Aorta (tissue), 5 donors: ENCODE measurements at places on chromosomes 12 and 14. TPM values are rescaled to one million over a fixed set of nuclear protein-coding genes. Genes with fewer than 3 reads are reported as not detected.

DNA sequence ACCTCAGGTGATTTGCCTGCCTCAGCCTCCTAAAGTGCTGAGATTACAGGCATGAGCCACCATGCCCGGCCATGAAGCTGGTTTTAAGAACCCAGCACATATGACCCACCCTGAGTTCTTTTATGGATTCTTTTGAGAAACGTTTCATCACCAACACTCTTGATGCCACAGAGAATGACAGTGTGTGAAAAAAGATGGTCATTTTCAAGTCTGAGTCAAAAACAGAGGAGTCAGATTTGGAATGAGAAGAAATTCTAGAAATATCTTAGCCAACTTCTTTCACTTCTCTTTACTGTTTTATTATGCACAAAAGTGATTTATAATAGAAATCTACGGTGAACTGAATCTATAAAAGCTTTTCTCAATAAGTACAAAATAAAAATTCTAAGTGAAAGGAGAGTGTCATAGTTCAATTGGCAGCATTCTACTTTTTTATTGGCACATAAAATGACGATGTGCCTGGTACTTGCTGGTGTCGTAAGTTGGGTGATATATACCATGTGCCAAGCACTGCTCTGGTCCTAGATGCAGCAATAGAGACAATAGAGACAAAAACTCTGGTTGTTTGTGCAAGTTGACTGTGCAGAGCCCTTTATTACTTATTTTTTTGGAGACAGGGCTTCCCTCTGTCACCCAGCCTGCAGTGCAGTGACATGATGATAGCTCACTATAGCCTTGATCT lies 33.9 kb downstream of the CCDC177 start:
- no peaks in the 10 kb centered on the region for H3K36me3 ChIP-seq
- H3K4me1 ChIP-seq = no peaks in the 10 kb centered on the region
- no peak overlapping the region for H3K27ac ChIP-seq

GRCh38 chr14:58141893-58142292 lies 10.1 kb downstream of the ARMH4 start:
- H3K27ac ChIP-seq = no peak overlapping the region
- no peak for DNase-seq
- no peaks in the 10 kb centered on the region for H3K4me1 ChIP-seq
- H3K27me3 ChIP-seq = no peaks in the 10 kb centered on the region

GRCh38 chr14:51661504-51661903 lies 9.8 kb downstream of the FRMD6 start:
- DNase-seq = no peak
- H3K4me1 ChIP-seq = peaks cover 9% of the 10 kb centered on the region
- H3K27ac ChIP-seq = no peak overlapping the region
- no peaks in the 10 kb centered on the region for H3K36me3 ChIP-seq
- H3K4me3 ChIP-seq = no peak overlapping the region
- H3K27me3 ChIP-seq = no peaks in the 10 kb centered on the region

- no peak for DNase-seq
- no peaks in the 10 kb centered on the region for H3K36me3 ChIP-seq
- no peak overlapping the region for H3K4me3 ChIP-seq
- no peak overlapping the region for H3K27ac ChIP-seq
Observed at GRCh38 chr12:54612225-54612750, 22.4 kb downstream of the LACRT start.

DNA sequence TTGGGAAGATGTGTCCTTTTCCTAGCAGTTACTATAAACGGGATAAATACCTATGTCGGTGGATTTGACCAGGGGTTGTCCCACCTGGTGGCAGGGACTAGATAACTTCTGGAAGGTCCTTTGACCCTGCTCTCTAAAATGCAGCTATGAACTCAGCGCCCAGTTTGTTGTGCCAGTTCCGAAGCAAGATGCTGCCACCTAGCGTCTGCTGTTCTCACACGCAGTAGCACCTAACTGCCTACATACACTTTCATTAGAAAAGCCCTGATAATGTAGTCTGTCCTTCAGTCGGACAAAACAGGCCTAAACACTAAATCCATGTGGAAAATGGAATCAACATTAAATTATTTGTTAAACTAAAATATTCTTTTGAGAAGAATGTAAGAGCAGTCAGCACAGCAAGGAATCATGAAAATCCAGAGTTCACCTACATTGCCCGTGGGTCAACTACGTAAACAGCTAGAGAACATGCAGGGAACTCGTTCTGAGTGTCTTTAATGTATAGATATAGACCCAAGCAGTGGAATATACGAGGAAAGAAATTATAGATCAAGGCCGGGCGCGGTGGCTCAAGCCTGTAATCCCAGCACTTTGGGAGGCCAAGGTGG lies 51.1 kb upstream of the CRACR2A start:
- no peaks in the 10 kb centered on the region for H3K4me1 ChIP-seq
- no peak overlapping the region for H3K4me3 ChIP-seq
- DNase-seq = peak; percentile 85
- H3K27me3 ChIP-seq = no peaks in the 10 kb centered on the region
- no peaks in the 10 kb centered on the region for H3K36me3 ChIP-seq

GRCh38 chr12:46661110-46661845 lies 164.5 kb downstream of the SLC38A4 start:
- peaks cover 6% of the 10 kb centered on the region for H3K4me1 ChIP-seq
- H3K27me3 ChIP-seq = no peaks in the 10 kb centered on the region
- no peak overlapping the region for H3K4me3 ChIP-seq
- DNase-seq = no peak
- H3K36me3 ChIP-seq = no peaks in the 10 kb centered on the region

DNA sequence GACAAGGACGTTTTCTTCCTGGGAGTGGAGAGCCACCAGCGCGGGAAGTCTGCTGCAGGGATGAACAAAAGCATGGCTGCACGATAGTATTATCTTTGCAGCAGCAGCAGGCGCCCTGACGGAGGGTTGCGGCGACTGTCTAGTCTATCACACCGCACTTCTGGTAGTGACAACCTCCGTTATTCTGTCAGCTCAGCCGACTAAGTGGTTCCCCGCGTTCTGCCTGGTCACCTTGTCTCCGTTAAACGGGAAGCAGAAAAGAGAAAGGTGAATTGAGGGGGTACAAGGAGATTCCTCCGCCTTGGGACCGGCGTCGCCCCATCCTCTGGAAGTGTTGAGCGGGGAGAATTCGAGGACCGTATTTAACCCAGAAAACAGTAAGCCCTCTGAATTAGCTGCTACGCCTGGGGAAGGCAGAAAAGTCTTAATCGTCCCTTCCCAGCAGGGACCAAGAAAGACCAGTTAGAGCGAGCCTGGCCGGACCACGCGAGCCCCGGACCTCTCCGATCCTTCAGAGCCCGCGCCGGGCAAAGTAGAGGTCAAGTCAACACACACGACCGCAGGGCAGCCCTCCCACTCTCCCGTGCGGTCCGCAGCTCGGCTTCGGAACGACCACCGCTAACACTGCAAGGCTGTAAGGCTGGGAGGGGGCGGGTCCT lies 536 bp upstream of the DAAM1 start:
- H3K4me1 ChIP-seq = no peaks in the 10 kb centered on the region
- H3K4me3 ChIP-seq = peak overlapping the region; percentile 69
- H3K36me3 ChIP-seq = no peaks in the 10 kb centered on the region
- H3K27ac ChIP-seq = no peak overlapping the region

- H3K4me3 ChIP-seq = no peak overlapping the region
- peaks cover 4% of the 10 kb centered on the region for H3K4me1 ChIP-seq
- H3K27me3 ChIP-seq = no peaks in the 10 kb centered on the region
Observed at GRCh38 chr12:93972411-93973208, 175.8 kb upstream of the PLXNC1 start.

DNA sequence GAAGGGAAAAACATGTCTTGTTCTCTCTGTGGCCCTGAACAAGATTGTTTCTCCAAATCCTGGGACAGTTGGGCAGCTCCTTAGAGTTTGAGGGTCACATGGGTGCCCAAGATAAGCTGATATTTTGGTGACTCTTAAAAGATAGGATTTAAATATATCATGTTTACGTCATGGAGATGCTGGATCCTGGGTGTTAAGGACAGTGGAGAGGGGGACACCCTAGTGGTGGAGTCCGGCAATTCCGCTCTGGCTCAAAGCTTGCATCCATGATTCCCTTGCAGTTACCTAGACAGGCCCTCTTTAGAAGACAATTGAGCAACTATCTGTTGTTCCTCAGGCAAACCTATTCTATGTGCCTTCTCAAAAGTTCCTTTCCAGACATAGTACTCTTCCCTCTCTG lies 101.8 kb downstream of the CMKLR1 start:
- no peaks in the 10 kb centered on the region for H3K36me3 ChIP-seq
- DNase-seq = no peak
- H3K27me3 ChIP-seq = no peaks in the 10 kb centered on the region
- H3K4me1 ChIP-seq = no peaks in the 10 kb centered on the region
- H3K27ac ChIP-seq = no peak overlapping the region

Gene KRT80
- total RNA-seq = 0.12 TPM

Gene AICDA
- not detected for total RNA-seq
